ENCODE measurements at places on chromosomes 1 and 21.

GRCh38 chr21:28298251-28298672, 694.4 kb downstream of the LTN1 start:
- DNase-seq: no peak

DNA sequence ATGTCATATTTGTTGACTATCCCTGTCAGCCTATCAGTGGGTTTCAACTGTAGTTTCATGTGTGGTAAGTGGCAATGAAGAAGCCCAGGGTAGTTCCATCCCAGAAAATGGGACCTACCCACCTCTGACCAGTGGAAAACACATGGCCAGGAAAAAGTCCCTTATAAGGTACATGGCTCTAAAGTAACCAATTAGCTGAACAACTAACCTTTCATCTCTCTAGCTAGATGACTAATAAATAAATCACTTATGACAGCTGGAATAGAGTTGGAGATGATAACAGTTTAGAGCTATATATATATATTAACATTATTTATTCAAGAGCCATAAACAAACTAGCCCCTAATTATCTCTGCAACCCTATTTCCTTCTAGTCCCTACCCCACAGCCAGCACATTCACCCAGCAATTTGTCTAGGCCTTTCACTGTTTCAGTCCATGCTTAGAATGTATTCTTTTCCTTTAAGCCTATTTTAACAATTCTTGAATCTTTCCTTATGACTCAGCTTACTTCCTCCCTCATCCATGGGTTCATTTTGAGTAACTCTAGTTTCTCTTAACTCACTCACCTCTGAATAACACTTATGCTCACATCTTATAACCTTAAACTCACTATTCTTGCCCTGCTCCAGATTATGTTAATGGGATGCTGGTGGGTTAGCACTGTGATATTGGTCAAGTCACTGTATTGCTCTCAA, 83.7 kb downstream of the TNFSF18 start:
- DNase-seq: no peak

DNA sequence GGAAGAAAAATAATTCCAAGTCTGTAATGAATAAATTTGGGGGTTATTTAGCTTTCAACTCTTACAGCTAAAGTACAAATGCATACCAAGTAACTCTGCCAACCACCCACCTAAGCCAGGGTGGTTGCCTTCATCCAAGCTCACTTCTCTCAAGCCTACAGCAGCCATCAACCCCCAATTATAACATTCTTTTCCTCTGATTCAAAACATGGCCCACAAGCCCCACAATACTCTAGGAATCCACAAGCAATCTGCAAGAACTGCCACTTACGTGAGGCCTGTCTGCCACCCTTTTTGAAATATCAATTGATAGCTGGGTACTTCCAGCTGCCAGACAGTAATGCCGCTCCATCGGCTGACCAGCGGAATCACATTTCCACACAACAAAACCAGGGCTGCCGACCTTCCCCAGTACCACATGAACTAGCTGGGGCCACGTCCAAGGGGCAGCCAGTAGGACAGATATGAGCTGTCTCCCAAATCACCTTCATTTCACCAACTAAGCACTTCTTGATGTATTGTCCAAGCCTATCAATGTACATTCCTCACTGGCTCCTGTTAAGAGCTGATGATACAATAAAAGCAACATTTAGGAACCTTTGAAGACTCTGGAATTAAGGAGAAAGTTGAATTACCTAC, 3.2 kb downstream of the LBR start:
- no peak for DNase-seq

DNA sequence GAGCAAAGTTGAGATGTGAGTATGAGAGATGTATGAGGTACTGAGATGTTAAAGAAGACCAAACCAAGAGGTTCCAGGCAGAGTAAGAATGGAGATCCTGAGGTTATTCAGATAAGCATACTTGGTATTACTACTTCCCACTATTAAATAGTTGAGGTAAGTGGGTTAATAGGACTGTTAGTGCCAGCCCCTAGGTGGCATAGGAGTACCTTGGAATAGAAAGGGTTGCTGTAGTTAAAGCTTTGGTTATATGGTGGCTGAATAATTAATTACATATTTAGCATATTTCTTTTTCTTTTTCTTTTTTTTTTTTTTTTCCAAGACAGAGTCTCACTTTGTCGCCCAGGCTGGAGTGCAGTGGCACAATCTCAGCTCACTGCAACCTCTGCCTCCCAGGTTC, 397.9 kb upstream of the TMPRSS15 start:
- no peak for DNase-seq

- DNase-seq: no peak
Measured at GRCh38 chr1:30407865-30408580, 315.4 kb downstream of the MATN1 start.

Measured in lower lobe of right lung (tissue), 2 donors.